ENCODE measurements at places on chromosomes 2 and 18. TPM values are rescaled to one million over a fixed set of nuclear protein-coding genes. Genes with fewer than 3 reads are reported as not detected.

Gene GAL3ST2
- not detected for total RNA-seq

Gene ITPRIPL1
- 1.5 TPM for total RNA-seq

Gene COLEC12
- total RNA-seq = 54.9 TPM

Gene DBI
- total RNA-seq = 63.1 TPM

Gene FAM210A
- 18.4 TPM for total RNA-seq

Gene TEKT4
- total RNA-seq = not detected

Gene PLGLB2
- not detected for total RNA-seq

Gene CENPA
- total RNA-seq = 1.2 TPM

Gene ZNF519
- 5.8 TPM for total RNA-seq

Gene SPHKAP
- 1.1 TPM for total RNA-seq

Gene OSBPL6
- total RNA-seq = 2.5 TPM

Gene CKAP2L
- 0.65 TPM for total RNA-seq

DNA sequence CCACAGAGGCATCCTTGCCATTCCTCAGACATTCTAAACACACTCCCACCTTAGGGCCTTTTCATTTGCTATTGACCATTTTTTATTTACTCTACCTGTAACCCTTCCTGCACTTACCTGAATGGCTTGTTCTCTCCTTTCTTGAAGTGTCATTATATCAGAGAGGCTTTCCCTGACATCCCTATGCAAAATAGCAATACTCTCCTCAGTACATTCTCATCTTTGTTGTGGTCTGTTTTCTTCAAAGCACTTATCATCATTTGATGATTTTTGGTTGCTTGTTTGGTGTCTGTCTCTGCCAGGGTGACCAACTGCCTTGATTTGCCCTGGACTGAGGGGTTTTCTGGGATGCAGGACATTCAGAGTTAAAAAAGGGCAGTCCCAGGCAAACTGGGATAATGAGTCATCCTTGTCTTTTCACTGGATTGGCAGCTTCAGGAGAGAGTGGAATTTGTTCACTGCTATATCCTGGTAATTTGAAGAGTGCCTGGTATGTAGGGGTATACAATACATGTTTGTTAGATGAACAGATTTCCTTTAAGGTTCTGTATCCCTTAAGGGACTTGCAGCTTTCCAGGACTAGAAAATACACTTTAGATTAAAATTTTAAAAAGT is 102.4 kb downstream of the BABAM2 start:
- no peak for DNase-seq

- no peak for DNase-seq
Observed at GRCh38 chr2:136319237-136319636, 201.3 kb upstream of the CXCR4 start.

DNA sequence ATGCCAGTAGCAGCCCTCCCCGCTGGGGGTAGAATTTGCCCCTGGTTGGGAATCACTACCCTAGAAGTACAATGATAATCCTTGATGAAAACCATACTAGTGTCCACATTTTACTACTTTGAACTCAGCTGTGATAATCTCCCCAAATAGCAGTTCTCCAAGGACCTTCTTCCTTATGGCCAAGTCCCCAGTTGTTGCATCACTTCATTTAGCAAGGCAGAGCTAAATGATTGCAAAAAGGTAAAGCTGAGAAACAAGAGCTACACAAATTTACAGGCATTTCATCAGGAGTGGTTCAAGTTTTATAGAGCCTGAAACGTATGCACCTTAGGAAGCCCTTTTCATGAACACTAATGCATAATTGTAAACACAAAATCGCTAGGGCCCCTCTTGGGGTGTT is 44.9 kb upstream of the REL start:
- no peak for DNase-seq

DNA sequence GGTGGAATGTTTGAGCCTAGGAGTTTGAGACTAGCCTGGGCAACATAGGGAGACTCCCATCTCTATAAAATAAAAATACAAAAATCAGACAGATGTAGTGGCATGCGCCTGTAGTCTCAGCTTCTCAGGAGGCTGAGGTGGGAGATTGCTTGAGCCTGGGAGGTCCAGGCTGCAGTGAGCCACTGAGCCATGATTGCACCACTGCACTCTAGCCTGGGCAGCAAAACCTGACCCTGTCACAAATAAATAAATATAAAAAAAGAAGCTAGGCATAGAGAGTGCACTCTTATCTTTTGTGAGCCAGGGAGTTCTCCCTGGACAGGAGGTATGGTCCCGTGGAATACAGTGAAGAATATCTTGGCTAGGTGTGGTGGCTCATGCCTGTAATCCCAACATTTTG is 11.0 kb upstream of the KYNU start:
- no peak for DNase-seq

GRCh38 chr2:68798569-68798968 is 64.0 kb downstream of the ARHGAP25 start:
- no peak for DNase-seq

DNA sequence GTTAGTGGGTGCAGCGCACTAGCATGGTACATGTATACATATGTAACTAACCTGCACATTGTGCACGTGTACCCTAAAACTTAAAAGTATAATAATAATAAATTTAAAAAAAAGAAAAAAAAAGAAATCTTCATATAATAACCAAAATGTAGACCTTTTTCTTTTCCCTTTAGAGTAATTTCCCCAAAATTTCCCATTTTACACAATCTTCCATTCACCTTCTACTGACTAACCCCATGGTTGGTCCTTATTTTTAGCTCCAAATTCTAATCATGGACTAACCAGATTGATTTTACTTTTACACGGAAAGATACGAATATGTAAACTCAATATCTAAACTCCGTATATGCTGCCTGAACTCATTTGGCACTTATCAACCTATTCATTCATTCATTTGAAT is 7.7 kb downstream of the KCTD18 start:
- no peak for DNase-seq

GRCh38 chr2:61969376-61969775 is 63.9 kb downstream of the COMMD1 start:
- DNase-seq = no peak

DNA sequence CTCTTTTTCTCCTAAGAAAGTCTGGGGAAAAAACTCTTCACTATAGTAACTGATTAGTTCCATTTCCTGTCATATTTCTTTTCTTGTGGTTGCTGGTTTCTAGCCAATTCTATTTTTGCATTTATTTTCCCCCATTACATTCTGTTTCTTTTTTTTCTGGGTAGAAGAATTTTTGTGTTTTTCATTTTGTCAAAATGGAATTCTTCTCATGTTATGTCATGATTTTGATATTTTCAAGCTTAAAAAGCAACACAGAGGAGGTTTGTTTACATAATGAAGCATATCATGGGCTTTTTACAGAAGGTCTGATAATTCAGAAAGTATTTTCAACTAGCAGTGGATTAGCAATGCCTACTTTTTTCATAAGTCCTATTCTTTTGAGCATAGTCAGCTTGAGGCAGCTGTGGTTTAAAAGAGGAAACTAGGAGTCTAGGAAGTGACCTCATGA is 102.0 kb downstream of the MAP2 start:
- no peak for DNase-seq

DNA sequence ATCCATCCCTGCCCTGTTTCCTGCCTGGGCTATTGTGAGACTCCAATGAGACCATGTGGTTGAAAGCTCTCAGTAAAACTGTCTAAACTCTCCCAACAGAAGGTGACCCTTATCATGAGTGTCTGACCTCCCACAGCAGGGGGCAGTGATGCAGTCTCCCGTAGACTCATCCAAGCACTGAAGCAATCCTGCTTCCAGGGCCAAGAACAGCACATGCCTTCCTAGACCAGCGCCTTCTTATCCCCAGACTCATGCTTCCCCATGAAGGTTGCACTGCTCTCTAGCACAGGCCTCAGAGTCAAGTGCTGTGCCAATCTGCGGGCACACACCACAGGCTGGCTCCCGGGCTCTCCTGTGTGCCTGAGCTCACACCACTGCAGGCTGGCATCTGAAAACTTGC is 112.3 kb downstream of the TNS1 start:
- peak; percentile 92 for DNase-seq

GRCh38 chr18:69935319-69936190 is 12.1 kb downstream of the CD226 start:
- DNase-seq = no peak

- DNase-seq = no peak
Observed at GRCh38 chr2:42789751-42790150, 2.6 kb downstream of the HAAO start.

DNA sequence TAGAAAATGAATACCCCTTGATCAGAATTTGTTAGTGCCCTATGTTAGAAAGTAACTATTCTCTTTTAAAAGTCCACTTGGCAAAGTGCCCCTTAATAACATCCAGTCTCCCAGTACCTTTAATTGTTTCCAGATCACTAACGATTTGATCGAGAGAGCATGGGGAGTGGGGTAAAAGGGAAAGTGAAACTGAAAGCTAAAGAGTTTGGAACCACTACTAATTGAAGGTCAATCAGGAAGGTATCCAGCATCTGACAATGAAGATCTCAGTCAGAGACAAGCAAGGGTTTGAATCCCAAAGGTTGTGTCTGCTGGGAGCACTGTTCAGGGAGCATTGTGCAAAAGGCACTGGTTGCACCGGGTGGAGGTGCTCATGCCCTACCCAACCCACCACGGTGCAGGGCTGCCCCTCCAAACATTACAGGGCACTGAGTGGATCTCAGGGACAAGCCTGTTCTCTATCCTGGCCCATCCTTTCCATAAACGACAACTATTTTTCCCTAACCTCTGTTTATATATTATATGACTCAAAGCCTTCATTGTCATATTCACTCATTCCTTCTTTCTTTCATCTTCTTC is 14.6 kb upstream of the RIT2 start:
- no peak for DNase-seq

GRCh38 chr2:147083664-147084063 is 761.2 kb upstream of the ACVR2A start:
- DNase-seq = no peak

GRCh38 chr18:60347526-60348045 is 25.0 kb downstream of the MC4R start:
- DNase-seq = no peak

DNA sequence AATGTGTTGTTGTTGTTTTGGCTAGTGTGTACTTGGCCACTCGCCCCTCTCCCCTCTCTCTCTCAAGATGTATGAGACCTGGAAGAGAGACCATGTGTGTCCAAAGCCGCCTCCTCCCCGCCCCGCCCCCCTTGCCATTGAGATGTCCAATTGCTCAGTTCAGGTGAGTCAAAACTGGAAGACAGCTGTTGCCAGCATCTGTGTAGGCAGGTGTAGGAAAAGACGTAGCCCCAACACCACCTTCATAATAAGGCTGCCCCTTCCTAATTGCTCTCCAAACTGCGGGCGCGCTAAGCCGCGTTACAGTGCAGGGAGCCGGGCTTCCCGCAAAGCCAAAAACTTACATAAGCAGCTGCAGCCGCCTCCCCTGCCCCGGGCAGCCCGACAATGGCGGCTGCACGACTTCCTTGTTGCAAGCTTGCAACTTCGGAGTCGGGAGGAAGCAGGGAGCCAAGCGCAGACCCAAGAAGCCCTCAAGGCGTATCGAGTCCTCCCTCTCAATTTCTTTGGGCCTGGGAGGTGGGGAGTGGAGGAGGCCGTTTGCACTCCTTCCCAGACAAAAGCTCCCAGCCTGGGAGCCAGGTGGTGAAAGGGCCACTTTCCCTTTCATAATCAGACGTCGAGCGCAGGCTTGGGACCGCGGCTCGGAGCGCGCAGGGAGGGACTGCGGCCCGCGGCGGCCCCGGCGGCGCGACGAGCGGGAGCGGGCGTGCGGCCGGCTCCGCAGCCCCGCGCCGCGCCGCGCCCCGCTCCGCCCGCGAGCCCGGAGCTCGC is 882 bp downstream of the ZBTB14 start:
- peak; percentile 86 for DNase-seq

GRCh38 chr2:98483257-98483861 is 38.7 kb downstream of the INPP4A start:
- DNase-seq = no peak

DNA sequence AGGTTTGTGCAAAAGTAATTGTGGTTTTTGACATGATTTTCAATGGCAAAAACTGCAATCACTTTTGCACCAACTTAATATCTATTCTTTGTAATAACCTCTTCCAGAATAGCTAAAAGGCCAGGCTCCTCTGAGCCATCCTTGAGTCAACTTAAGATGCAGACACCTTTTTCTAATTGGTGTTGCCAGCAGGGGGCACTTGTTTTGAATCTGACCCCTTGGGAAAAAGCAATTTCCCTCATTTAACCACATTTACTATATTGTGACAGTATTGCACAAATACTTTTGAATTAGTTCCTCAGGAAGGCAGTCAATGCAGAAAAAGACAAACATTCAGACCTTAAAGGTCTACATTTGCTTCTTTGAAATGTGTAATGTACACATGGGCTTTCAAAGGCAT is 78.6 kb upstream of the GALNT5 start:
- DNase-seq = no peak

GRCh38 chr18:22348521-22349316 is 69.0 kb downstream of the CTAGE1 start:
- peak; percentile 91 for DNase-seq

DNA sequence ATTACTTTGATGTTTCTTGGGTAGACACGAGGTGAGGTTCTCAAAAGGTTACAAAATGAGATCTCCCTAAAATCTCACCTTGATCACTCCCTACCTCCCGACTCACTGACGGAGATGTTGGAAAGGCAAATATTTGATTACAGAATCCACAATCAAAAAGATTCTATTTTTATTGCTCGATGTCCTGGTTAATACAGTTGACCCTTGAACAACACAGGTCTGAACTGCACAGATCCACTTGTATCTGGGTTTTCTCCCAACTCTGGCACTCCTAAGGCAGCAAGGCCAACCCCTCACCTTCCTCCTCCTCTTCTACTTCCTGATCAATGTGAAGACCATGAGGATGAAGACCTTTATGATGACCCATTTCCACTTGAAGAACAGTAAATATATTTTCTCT is 125.3 kb downstream of the C2orf74 start:
- no peak for DNase-seq

GRCh38 chr18:65924904-65925303 is 174.1 kb downstream of the CDH7 start:
- no peak for DNase-seq

- DNase-seq = no peak
Observed at GRCh38 chr2:231947694-231948093, 13.8 kb upstream of the DIS3L2 start.

- no peak for DNase-seq
Observed at GRCh38 chr2:177026253-177026652, 186.3 kb upstream of the HNRNPA3 start.

GRCh38 chr2:100060875-100061274 is 81.5 kb downstream of the AFF3 start:
- no peak for DNase-seq

DNA sequence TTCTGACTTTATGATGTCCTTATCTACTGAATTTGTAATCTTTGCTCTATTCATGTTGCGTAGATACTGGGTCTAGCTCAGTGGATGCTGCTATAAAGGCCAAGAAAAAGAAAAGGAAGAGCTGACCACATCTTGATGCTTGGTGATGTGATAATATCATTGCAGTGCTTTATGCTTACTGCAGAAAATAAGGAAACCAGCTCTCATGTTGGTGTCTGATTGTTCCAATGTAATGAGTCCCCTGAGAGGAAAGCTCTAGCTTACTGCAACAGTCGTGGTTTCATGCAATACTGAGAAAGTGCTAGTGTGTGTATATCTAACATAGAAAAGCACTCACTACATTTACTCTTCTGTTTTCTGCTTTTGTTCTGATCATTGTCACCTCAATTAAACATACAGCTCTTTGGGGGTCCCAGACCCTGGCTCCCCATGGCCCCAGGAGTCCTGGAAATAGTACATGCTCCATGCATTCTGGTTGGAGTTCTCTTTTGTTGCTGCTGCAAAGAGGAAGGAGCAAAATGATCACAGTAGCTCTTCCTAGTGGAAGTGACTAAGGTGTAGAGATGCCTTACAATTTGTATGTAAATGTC is 338.8 kb downstream of the CYRIA start:
- no peak for DNase-seq

GRCh38 chr2:59959944-59960343 is 593.5 kb downstream of the BCL11A start:
- no peak for DNase-seq

GRCh38 chr2:204529795-204530463 is 15.3 kb upstream of the PARD3B start:
- no peak for DNase-seq

Measured in posterior vena cava (tissue), 2 donors.